ENCODE measurements at places on chromosomes 5 and 9.

GRCh38 chr9:122816163-122816867 lies 12.1 kb downstream of the PDCL start:
- no peak for DNase-seq

- DNase-seq, result no peak
Observed at GRCh38 chr5:166166071-166166470, 2125.4 kb upstream of the WWC1 start.

DNA sequence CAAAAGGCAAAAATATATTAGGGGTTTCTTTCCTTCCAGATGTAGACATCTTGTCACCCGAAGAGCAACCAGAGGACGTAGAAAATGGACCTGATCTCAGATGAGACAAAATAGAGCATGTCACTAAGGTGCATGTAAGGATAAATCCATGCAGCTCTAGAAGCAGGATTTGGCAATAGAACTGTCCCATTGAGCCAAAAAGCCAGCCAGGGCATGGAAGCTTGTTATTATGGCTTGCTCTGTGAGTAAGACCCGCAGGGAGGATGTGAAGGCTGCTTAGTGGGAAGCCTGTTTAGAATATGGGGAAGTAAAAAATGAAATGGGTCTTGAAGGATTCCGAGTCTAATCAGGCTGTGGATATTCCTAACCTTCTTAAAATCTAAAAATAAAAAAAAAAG lies 165.6 kb upstream of the MPDZ start:
- DNase-seq, result no peak

- no peak for DNase-seq
Observed at GRCh38 chr5:15391704-15392397, 108.1 kb upstream of the FBXL7 start.

DNA sequence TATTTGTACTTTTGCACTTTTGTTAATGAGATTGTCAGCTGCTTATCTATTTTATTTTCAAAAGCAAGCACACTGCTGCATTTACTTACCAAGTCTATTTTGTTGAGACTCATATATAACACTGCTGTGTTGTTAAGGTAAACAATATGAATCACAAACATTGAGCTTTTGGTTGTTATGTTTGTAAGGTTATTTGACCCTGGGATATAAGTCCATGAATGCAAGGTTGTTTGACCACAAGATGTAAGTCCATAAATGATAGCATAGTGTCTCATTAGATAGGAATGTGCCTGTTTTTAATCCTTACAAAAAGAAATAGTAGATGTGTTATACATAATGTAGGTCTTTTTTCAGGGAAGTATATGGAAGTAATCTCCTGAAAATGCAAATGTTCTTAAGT lies 845.9 kb downstream of the CDH9 start:
- no peak for DNase-seq

- DNase-seq, result no peak
Observed at GRCh38 chr5:28374492-28374967, 1336.1 kb upstream of the CDH9 start.

DNA sequence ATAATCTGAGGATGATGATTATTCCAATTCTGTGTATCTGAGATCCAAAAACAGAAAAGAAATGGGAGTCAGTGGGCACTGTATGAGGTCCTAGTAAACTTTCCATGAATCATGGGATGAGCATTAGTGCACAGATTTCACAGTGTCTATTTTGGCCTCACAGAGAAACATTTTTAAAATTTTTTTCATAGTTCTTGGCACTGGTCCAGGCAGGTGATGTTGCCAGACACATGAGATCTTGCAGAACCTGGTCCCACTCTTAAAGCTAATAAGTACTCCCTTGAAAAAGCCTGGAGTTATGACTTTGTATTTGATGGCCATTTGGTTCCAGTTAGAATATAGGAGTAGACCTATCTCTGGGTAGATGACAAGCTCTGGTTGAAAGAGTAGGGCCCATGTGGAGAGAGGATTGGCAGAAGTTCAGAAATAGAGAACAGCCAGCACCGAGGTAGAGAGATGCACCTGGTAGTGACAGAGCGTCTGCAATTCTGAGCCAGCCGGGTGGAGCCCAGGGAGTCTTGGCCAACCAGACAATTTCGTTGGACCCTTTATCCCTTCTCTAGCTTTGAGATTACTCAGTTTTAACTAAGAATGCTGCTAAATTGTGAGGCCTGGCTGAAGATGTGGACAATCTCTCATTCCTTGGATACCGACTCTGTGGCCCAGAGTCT lies 6.3 kb upstream of the TNFSF15 start:
- no peak for DNase-seq

GRCh38 chr9:128123451-128124080 lies 4.0 kb downstream of the PTGES2 start:
- no peak for DNase-seq

DNA sequence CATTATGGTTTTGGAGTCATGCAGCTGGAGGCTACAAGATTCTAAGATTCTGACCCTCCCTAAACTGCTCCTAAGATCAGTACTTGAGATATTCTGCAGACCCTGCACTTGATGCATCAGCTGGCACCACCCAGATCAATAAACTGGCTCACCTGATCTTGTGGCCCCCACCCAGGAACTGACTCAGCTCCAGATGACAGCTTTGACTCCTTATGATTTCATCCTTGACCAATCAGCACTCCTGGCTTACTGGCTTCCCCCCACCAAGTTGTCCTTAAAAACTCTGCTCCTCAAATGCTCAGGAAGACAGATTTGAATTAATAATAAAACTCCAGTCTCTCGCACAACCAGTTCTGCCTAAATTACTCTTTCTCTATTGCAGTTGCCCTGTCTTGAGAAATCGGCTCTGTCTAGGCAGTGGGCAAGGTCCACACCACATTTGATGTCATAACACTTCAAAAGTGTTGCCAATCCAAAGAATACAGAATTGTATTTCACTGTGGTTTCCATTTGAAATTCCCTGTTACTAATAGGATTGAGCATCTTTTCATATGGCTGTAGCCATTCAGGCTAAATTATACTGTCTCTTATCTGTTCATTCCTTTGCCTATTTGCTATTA lies 14.8 kb upstream of the SLC30A5 start:
- DNase-seq, result no peak

DNA sequence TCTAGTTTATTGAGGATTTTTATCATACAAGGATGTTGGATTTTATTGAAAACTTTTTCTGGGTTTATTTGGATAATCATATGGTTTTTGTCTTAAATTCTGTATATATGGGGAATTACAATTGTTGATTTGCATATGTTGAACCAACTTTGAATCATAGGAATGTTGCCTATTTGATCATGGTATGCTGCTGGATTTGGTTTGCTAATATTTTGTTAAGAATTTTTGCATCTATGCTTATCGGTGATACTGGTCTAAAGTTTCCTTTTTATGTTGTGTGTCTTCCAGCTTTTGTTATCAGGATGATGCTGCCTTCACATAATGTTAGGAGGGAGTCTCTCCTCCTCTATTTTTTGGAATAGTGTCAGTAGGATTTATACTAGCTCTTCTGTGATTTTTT lies 745.0 kb downstream of the PRELID2 start:
- no peak for DNase-seq

- DNase-seq, result no peak
Observed at GRCh38 chr5:108634010-108634616, 113.6 kb upstream of the FER start.

DNA sequence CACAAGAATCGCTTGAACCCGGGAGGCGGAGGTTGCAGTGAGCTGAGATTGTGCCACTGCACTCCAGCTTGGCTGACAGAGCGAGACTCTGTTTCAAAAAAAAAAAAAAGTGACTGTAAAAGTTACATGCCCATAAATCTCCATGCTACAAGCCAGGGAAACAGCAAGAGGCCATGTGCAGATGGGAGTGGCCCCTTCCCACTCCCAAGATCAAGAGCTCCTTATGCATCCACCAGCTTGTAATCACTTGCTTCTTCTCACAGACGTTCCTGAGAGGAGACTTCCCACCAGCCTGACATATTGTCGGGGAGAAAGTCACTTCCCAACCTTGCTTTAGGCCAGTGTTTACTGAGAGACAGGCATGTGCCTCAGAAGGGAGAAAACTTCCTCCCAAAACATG lies 45.6 kb upstream of the N4BP3 start:
- no peak for DNase-seq

DNA sequence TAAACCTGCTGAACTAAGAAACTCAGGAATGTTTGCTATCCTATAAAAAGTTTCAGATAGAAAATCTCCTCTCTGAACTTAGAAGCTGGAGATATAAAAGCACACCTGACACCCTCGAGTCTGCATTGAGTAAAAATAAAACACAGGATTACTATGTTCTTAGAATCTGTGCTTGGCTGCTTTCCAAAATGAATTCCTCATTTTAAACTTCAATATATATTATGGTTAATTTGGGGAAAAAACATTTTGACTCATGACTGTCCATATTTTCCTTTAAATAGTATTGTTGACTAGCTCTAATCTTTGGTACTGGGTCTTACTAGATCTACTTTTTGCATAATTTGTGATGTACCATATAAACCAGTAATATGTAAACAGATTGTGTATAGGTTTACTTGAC lies 36.7 kb downstream of the FBXW2 start:
- DNase-seq, result no peak

GRCh38 chr9:89342948-89343347 lies 24.6 kb downstream of the SECISBP2 start:
- DNase-seq, result peak; percentile 7

- DNase-seq, result no peak
Observed at GRCh38 chr9:130199605-130200004, 27.4 kb downstream of the NCS1 start.

Data from GM04504 (cell line).